ENCODE measurements at places on chromosomes 5 and 9.

DNA sequence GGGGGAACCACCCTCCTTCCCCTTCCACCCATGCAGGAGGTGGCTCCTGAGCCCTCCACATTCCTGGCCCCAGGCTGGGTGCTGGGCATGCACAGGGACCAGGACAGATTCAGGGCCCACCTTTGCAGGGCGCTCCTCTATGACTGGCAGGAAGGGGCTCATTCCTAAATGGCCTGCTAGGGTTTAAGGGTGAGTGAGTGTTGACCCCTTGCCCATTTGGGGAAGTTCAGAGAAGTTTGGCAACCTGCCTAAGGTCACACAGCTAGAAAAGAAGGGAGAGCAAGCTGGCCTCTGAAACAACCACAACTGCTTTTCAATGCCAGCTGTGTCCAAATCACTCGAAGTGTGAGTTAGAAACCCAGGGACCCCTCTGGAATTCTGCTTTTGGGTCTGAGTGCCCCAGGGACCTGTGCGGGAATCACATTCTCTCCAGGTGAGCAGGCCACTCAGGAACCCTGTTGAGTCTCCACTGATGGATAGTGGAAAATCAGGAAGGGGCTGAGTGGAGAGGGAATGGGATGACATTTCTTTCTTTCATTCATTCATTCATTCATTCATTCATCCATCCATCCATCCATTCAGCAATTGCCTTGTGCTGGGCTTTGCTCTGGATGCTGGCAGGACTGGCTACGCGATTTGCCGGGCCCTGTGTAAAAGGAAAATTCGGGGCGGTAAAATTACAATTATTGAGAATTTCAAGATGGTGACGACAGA lies 191.9 kb downstream of the C9orf50 start:
- no peak for DNase-seq

DNA sequence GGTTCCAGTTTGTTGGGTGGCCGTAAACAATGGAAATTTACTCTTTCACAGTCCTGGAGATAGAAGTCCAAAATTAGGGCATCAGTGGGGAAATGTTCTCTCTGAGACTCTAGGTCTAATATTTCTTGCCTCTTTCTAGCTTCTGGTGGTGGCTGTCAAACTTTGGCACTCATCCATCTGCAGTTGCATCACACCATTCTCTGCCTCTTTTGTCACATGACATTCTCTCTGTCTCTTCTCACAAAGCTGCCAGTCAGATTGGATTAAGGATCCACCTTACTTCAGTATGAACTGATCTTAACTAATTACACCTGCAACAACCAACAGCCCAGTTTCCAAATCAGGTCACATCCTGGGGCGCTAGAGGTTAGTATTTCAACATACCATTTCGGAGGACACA lies 222.9 kb upstream of the FTMT start:
- DNase-seq, result no peak

DNA sequence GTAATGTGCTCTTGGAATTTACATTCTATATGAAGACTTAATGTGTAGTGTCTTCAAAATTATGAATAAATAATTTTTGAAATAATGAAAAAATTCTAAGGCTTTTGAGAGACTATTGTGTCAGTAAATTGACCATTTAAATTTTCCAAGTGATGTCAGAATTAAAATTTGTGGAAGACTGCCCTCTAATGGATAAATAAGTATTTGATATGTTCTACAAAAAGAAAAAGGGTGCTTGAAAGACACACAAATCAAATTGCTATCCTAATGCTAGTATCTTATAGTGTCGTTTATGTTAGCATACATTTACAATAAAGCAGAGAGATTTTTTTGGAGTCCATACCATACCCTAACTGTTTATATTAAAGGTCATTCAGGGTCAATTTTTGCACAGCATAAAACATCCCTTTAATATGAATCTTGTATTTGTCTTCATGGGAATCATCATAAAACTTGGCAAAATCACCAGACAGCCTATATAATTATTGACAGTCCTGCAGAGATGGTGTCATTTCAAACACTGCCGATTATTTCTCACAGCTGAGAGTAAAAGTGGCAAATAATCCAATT lies 120.8 kb upstream of the SLC27A6 start:
- DNase-seq, result no peak

DNA sequence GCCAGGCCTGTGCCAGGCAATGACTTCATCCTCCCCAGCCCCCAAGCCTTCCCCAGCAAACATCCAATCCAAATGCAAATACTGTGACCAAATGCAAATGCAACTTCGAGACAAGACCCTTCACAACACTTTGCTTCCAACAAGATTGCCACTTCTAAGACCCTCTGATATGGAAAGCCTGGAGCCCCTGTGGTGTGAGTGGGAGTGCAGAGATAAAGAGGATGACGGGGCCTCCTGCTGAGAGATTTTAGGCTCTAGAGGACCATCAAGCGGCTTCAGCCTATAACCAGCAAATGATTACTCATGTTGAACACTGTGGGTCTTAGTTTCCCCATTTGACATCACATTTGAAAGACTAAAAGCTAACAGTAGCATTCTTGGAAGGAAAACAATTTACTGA lies 46.6 kb upstream of the GABRP start:
- DNase-seq, result no peak

GRCh38 chr5:170362656-170363055 lies 26.5 kb downstream of the KCNMB1 start:
- DNase-seq, result no peak

- no peak for DNase-seq
These were observed 563.9 kb downstream of the RAB3C start for GRCh38 chr5:59146729-59147128.

DNA sequence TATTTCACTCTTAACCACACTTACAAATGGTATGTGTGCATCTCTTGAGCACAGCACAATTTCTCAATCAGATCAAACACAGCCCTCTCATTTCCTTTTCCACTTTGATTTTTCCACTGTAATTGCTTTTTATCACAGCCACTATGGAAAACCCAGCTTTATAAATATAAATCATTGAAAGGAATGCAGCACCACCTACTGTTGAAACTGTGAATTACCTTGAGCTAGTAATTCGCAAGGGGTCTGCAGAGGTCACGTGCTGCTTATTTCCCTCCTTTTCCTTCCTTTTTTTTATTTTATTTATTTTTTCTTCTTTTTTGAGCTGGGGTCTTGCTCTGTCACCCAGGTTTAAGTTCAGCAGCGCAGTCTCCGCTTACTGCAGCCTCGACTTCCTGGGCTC lies 76.9 kb downstream of the CDH6 start:
- no peak for DNase-seq

DNA sequence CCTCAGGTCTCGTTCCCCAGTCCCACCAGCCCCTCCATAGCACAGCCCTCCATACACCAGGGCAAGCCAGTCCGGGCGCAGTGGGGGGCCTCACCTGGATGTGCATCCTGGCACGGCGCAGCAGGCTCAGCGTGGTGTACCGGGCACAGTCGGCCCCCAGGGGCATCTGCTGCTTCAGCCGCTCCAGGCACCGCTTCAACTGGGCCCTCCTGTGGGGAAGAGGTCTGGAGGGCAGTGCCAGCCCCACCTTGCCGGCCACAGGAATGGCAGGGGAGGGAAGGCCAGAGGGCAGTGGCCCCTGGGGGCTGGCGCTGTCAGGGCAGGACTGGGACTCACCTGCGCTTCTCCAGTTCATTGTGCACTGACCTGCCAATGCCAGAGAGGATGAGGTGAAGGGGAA lies 1.4 kb downstream of the MXD3 start:
- DNase-seq, result no peak

- DNase-seq, result no peak
These were observed 535.2 kb upstream of the CLINT1 start for GRCh38 chr5:158394102-158394501.

- peak; percentile 48 for DNase-seq
These were observed at the start of gene WDR38 for GRCh38 chr9:124852829-124853531. Gene WDR38, plus strand, starts transcription at chr9:124853460. Its CDS starts 72 bp downstream, at chr9:124853532.

DNA sequence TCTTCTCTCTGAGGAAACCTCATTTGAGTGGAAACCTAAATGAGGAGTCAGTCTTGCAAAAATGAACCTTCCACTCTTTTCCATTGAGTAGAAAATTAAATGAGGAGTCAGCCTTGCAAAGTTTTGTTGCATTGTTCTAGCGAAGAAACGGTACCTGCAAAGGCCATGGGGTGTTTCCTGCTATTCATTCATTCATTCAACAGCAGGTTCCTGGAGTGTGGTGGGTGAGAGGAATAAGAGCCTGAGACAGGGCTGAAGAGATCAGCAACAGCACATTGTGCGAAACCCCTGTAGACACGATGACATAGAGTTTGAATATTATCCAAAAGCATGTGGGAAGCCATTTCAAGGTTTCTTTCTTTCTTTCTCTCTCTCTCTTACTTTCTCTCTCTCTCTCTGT lies 14.6 kb upstream of the SETX start:
- DNase-seq, result no peak

DNA sequence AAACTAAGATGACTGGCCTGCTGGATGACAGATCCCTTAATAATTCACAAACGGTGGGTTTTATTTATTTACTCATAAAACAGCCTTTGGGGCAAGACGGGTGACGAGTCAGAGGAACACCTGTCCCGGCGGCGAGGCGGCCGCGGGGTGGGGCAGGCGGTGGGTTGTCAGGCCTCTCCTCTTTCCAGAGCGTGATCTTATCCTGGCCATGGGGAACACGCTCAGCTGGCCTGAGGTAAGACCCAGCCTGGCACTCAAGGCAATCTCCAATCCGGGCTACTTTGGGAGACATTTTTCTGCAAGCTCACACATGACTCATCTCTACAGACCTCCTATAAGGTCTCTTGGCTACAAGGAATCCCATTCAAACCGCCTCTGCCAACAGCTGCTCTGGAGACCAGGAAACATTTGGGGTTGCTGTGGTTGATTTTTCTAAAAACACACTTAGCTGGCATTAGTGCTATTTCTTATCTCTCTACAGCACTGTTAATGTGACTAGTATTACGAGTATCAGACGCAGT lies 6.3 kb downstream of the RAPGEF1 start:
- no peak for DNase-seq

- DNase-seq, result no peak
These were observed 19.6 kb upstream of the MAN2A1 start for GRCh38 chr5:109669991-109670706.

- DNase-seq, result no peak
These were observed 212.7 kb downstream of the ESM1 start for GRCh38 chr5:54772684-54773083.

DNA sequence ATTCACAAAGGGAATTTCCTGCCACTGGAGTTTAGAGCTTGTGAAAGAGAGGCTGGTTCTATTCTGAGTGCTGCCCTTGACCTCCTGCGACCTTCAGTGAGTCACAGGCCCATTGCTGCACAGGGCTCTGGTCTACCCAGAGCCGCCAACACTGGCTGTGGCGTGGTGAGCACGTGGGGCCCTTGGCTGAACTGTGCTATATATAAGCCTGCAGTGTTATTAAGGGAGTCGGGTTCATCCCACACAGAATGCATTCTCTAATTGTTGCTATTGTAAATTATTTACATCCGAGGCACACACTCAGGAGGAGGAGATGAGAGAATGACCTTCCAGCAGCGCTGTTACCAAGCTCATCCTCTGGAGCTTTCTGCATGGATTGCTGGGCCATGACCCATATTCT lies 47.1 kb downstream of the BRINP1 start:
- DNase-seq, result no peak

- DNase-seq, result no peak
These were observed 491.5 kb upstream of the MPDZ start for GRCh38 chr9:13770956-13771355.

- DNase-seq, result no peak
These were observed 1.1 kb downstream of the VLDLR start for GRCh38 chr9:2622461-2623287.

DNA sequence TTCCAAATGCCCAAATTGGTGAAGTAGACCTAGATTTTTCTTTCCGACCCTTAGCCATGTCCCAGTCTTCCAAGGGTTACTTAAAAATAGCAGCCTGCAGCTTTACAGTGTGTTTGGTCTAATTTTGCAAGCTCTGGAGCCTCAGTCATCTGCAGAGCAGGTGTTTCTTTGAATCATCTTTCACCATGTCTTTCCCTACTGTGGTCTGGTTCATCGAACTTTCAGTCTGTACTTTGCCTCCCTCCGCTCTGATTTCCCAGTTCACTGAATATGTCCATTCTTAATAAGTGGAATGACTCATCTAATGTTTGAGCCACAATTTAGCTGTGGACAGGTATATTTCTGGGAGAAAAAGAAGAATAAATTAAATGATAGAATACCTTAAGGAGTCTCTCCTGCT lies 1060.7 kb downstream of the EFNA5 start:
- no peak for DNase-seq

- DNase-seq, result no peak
These were observed 166.7 kb downstream of the PAPPA start for GRCh38 chr9:116320290-116320689.

GRCh38 chr5:132294728-132295504 lies 722 bp downstream of the SLC22A4 start:
- DNase-seq, result no peak

Data from iPS DF 6.9 (cell line).